ENCODE measurements at places on chromosomes 7 and 10.
A peak's percentile ranks its signal among the peaks of the same experiment; 100 is the strongest.

- H3K4me1 ChIP-seq, result no peaks in the 10 kb centered on the region
- H3K36me3 ChIP-seq, result no peaks in the 10 kb centered on the region
Observed at GRCh38 chr10:99364125-99364524, 35.0 kb downstream of the CNNM1 start.

DNA sequence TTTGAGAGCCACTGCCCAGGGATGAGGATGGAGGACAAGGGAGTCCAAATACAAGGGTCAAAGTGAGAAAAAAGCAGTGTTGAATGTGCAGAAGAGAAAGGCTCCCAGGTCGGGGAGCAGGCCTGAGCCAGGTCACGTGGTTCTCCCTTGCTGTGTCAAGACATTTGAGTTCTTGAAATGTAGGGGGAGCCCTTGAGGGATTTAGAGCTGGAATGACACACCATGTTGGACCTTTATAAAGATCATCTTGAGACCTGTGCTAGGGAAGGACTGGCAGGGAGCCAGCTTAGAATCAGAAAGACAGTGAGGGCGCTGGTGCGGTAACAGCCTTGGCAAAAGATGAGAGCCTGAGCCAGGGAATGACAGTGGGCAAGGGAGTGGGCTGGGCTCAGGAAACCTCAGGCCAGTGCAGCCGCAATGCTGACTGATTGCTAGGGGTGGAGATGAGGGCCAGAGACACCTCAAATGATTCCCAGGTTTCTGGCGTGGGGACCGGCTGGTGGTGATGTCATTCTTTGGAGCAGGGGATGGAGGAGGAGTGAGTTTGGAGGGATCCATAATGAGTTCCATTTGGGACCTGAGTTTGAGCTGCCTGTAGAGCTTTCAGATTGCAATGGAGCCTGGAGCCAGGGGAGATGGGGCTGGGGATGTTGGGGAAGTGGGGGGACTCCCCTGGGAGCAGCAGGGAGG lies 120.1 kb downstream of the PTPN20 start:
- no peaks in the 10 kb centered on the region for H3K27me3 ChIP-seq
- H3K27ac ChIP-seq, result no peak overlapping the region
- H3K36me3 ChIP-seq, result no peaks in the 10 kb centered on the region

- no peaks in the 10 kb centered on the region for H3K36me3 ChIP-seq
- no peak overlapping the region for H3K4me3 ChIP-seq
- H3K4me1 ChIP-seq, result peaks cover 4% of the 10 kb centered on the region
- H3K27me3 ChIP-seq, result no peaks in the 10 kb centered on the region
- DNase-seq, result no peak
Observed at GRCh38 chr10:89090756-89091445, 100.3 kb downstream of the FAS start.

- no peaks in the 10 kb centered on the region for H3K4me1 ChIP-seq
- no peaks in the 10 kb centered on the region for H3K36me3 ChIP-seq
- no peak overlapping the region for H3K4me3 ChIP-seq
- no peak for DNase-seq
Observed at GRCh38 chr10:106424054-106424453, 740.5 kb downstream of the SORCS1 start.

DNA sequence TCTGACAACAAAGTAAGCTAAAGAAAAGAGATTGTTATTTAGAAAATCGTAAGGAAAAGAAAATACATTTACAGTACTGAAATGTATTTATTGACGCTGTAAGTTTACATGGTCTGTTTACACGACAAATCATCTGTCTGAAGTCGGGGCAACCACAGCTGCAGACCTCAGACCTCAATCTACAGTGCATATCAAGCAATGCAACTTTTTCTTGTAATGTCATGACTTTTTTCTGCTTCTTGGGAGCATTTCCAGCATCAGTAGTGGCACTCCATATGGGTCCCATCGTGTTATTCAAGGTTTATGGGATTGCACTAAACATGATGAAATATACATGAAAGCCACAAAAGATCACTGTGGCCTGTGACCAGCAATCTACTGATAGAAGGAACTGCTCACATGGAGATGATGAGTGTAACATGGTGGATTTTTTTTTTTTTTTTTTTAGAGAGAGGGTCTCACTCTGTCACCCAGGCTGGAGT lies 77.1 kb downstream of the MTPN start:
- 0 out of 2 replicates have a peak, but pooled peaks cover 3% of the 10 kb centered on the region for H3K4me1 ChIP-seq
- no peak for DNase-seq
- H3K27me3 ChIP-seq, result no peaks in the 10 kb centered on the region
- no peaks in the 10 kb centered on the region for H3K36me3 ChIP-seq

DNA sequence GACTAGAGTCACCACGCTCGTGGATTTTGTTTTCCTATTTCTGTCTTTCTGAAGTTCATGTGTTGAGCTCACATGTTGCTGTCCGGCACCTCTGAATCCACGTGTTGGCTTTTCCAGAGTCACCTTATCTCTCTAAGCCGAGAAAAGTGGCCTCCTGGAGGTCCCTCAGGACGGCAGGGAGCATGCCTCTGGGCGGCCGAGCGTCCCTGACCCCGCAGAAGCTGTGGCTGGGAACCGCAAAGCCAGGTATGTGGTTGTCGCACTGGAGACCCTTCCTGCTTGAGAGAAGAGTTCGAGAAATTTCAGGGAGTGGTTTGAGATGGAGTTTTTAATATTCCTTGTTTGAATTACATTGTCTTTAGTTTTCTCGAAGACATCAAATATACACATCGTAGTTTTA lies 12.6 kb downstream of the IQCE start:
- DNase-seq, result no peak
- H3K4me3 ChIP-seq, result no peak overlapping the region
- no peak overlapping the region for H3K27ac ChIP-seq
- no peaks in the 10 kb centered on the region for H3K4me1 ChIP-seq

GRCh38 chr7:114527589-114527988 lies 113.0 kb downstream of the FOXP2 start:
- H3K27me3 ChIP-seq, result no peaks in the 10 kb centered on the region
- H3K27ac ChIP-seq, result no peak overlapping the region
- no peaks in the 10 kb centered on the region for H3K4me1 ChIP-seq

GRCh38 chr7:6256109-6256483 lies 16.3 kb downstream of the CYTH3 start:
- H3K36me3 ChIP-seq, result no peaks in the 10 kb centered on the region
- no peak overlapping the region for H3K4me3 ChIP-seq
- H3K27ac ChIP-seq, result no peak overlapping the region

- H3K4me3 ChIP-seq, result no peak overlapping the region
- no peaks in the 10 kb centered on the region for H3K4me1 ChIP-seq
- DNase-seq, result no peak
Observed at GRCh38 chr7:55248526-55248925, 116.6 kb upstream of the LANCL2 start.

GRCh38 chr10:122357685-122358084 lies 16.8 kb upstream of the PLEKHA1 start:
- peaks cover 13% of the 10 kb centered on the region for H3K36me3 ChIP-seq
- no peaks in the 10 kb centered on the region for H3K27me3 ChIP-seq
- H3K4me1 ChIP-seq, result no peaks in the 10 kb centered on the region
- H3K27ac ChIP-seq, result no peak overlapping the region
- DNase-seq, result no peak

DNA sequence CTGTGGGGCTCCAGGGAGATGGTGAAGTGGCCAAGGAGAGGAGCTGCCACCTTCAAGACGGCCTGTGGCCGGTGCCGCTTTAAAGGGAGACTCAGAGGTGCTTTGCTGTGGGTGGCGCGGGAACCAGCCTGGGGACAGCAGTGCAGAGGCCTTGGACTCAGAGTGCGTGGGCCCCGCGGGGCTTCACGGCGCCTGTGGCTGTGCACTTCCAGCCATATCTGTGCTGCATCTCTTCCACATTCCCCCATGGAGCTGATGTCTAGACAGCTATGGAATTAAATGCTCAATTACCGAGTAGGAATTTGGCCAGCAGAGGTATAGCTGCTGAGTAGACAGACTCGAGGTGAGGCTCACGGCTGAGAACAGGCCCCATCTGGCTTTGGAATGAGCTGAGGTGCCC lies 41.7 kb downstream of the HTRA1 start:
- no peaks in the 10 kb centered on the region for H3K27me3 ChIP-seq
- H3K36me3 ChIP-seq, result no peaks in the 10 kb centered on the region
- H3K27ac ChIP-seq, result no peak overlapping the region
- no peak for DNase-seq
- H3K4me1 ChIP-seq, result no peaks in the 10 kb centered on the region

DNA sequence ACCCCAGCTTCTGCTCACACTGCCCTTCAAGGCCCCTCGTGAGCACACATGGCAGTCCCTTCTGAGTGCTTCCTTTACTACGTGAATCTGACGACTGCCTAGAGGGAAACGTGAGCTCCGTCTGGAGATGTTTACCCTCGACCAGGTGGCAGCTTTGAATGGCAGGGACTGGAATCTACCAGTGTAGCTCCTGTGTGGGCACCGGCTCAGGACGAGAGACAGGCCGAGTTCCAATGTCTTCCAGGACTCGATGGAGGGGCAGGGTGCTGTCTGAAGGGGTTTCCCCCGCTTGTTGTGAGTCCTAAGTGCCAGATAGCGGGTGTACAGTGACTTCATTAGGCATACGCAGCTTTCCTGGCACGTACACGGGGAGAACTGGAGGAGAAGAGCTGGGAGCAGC lies 229.9 kb downstream of the ADARB2 start:
- H3K27ac ChIP-seq, result no peak overlapping the region
- H3K4me1 ChIP-seq, result no peaks in the 10 kb centered on the region
- no peaks in the 10 kb centered on the region for H3K27me3 ChIP-seq

DNA sequence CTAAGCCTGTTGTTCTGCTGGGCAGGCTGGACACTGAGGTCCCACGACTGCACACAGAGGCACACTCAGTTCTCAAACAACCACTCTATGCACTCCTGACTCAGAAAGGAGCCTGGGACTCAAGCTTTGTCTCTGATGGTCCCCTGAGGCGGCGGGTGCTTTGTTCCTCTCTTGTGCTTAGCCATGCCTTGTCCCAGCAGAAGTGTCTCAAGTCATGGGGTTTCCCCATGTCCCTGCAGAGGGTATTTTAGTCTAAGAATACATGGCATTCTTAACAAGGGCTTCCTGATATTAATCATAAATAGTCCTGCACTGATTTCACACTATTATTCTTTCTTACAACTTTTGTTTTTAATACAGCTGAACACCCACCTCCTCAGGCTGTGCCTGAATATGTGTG lies 72.5 kb downstream of the CXCL12 start:
- H3K4me1 ChIP-seq, result no peaks in the 10 kb centered on the region
- H3K36me3 ChIP-seq, result no peaks in the 10 kb centered on the region
- peaks cover 6% of the 10 kb centered on the region for H3K27me3 ChIP-seq
- H3K27ac ChIP-seq, result no peak overlapping the region
- no peak for DNase-seq
- H3K4me3 ChIP-seq, result no peak overlapping the region

- H3K4me1 ChIP-seq, result no peaks in the 10 kb centered on the region
- H3K36me3 ChIP-seq, result no peaks in the 10 kb centered on the region
- H3K27ac ChIP-seq, result no peak overlapping the region
- no peak for DNase-seq
Observed at GRCh38 chr7:8185926-8186683, 75.9 kb downstream of the ICA1 start.

GRCh38 chr10:127243490-127244272 lies 47.3 kb upstream of the INSYN2A start:
- no peaks in the 10 kb centered on the region for H3K4me1 ChIP-seq
- peaks cover 10% of the 10 kb centered on the region for H3K36me3 ChIP-seq
- no peak overlapping the region for H3K4me3 ChIP-seq
- peak; percentile 68 for DNase-seq
- no peak overlapping the region for H3K27ac ChIP-seq
- no peaks in the 10 kb centered on the region for H3K27me3 ChIP-seq

DNA sequence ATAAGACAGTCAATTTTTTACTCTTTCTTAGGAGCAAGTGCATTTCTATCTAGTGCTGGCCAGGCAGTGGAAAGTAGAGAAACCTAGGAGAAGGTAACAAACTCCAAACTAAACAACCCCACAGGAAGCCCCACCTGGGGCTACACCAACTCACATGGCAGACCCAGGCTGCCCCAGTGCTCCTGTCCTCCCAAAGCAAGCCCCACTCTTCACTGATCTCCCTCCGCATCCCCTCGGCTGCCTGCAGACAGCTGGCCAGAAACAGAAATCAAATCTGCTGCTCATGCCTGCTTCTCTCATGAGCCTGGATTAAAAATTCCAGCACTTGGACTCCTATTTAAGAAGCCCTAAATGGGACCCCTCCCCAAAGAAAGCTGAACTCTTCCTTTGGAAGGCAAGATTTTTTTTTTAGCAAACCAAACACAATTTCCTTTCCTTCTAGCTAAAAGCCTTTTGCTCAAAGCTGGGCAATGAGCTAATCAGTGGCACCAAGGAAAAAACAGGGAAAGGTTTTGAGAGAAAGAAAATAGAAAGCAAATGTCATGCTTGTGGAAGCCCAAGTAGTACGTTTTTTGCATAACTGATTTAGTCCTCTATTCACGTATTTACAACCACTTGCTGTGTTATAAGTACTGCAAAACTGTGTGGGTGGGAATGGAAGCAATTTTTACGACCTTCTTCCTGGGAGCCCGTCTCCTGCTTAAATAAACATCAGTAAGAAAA lies 10.8 kb downstream of the PDE1C start:
- no peak overlapping the region for H3K27ac ChIP-seq
- H3K27me3 ChIP-seq, result no peaks in the 10 kb centered on the region
- DNase-seq, result no peak
- H3K4me3 ChIP-seq, result peak overlapping the region; percentile 10
- no peaks in the 10 kb centered on the region for H3K36me3 ChIP-seq

GRCh38 chr10:48412933-48413332 lies 106.5 kb downstream of the MAPK8 start:
- H3K4me1 ChIP-seq, result no peaks in the 10 kb centered on the region
- H3K27ac ChIP-seq, result no peak overlapping the region
- DNase-seq, result no peak
- peaks cover 37% of the 10 kb centered on the region for H3K36me3 ChIP-seq
- no peak overlapping the region for H3K4me3 ChIP-seq
- no peaks in the 10 kb centered on the region for H3K27me3 ChIP-seq

- peak; percentile 83 for DNase-seq
- peaks cover 3% of the 10 kb centered on the region for H3K4me1 ChIP-seq
- H3K27me3 ChIP-seq, result no peaks in the 10 kb centered on the region
- H3K4me3 ChIP-seq, result peak overlapping the region; percentile 93
- no peak overlapping the region for H3K27ac ChIP-seq
Observed at GRCh38 chr7:42237811-42238541, 967 bp upstream of the GLI3 start.

DNA sequence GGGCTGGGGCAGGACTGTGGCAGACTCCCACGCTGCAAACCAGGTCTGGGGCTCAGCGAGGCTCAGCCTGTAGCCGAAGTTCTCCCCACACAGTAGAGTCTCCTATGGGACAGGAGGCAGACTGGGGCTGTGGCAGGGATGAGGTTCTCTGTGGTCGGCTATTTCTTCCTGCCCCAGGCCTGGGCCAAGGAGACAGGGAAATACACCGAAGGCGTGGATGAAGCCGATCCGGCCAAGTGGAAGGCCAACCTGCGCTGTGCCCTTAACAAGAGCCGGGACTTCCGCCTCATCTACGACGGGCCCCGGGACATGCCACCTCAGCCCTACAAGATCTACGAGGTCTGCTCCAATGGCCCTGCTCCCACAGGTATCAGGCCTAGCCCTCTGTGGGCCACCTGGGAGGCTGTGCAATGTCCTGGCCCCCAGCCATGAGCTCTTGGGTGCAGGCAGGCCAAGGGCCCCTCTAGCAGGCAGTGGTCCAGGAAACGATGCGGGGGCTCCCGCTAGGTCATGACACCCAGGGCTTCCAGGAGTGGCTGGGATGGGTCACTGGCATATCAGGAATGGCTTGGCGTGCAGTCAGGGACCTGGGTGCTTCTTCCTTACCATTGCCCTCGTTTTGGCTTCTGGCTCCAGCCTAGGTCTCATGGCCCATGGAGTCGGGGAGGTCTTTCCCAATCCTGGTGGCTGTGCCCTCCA lies 8.1 kb downstream of the IRF5 start:
- H3K27ac ChIP-seq, result no peak overlapping the region
- H3K4me1 ChIP-seq, result no peaks in the 10 kb centered on the region
- no peaks in the 10 kb centered on the region for H3K36me3 ChIP-seq
- no peak overlapping the region for H3K4me3 ChIP-seq
- peaks cover 2% of the 10 kb centered on the region for H3K27me3 ChIP-seq
